Hepatocyte (in vitro differentiated cells): ENCODE measurements at places on chromosomes 11 and 22.

DNA sequence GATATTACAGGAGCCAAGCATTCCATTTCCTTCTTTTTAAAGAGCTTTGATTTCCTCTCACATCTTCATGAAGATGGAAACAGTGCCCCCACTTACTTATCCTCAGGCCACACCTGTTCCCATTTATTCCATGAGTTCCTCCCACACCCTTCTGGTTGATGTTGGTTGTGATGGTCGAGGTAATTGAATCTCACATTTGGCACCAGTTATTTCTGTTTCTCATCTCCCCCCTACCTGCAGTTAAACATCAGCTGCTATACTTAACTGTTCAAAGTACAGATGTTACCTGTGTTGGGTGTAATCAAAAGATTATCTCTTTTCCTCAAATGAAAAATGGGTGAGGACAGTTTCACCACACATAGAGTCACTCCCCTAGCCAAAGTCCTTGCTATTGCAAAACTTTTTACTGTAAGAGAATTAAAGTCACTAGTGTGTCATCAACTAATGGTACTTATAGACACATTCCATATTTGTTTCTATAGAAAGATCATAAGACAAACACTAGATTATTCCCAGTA lies 1.9 kb downstream of the TMEM45B start:
- peak; percentile 54 for DNase-seq

GRCh38 chr22:49119551-49119952 lies 708.1 kb downstream of the BRD1 start:
- peak; percentile 62 for DNase-seq

GRCh38 chr11:111414936-111415335 lies 35.9 kb upstream of the POU2AF1 start:
- DNase-seq, result no peak

GRCh38 chr22:35863432-35863831 lies 145.8 kb downstream of the APOL5 start:
- DNase-seq, result no peak

DNA sequence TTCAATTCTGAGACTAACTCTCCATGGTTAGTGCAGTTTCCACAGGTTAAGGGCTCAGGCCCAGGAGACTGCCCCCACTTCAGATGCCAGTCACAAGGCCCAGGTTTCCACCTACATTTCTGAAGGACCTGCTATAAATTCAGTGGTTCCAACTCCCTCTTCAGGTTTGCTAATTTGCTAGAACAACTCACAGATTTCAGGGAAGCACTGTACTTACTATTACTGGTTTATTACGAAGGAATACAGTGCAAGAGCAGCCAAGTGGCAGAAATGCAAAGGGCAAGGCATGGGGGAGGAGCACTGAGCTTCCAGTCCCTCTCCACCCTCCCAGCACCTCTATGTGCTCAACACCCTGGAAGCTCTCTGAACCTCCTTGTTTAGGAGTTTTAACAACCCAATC lies 39.3 kb upstream of the SPON1 start:
- DNase-seq, result no peak

DNA sequence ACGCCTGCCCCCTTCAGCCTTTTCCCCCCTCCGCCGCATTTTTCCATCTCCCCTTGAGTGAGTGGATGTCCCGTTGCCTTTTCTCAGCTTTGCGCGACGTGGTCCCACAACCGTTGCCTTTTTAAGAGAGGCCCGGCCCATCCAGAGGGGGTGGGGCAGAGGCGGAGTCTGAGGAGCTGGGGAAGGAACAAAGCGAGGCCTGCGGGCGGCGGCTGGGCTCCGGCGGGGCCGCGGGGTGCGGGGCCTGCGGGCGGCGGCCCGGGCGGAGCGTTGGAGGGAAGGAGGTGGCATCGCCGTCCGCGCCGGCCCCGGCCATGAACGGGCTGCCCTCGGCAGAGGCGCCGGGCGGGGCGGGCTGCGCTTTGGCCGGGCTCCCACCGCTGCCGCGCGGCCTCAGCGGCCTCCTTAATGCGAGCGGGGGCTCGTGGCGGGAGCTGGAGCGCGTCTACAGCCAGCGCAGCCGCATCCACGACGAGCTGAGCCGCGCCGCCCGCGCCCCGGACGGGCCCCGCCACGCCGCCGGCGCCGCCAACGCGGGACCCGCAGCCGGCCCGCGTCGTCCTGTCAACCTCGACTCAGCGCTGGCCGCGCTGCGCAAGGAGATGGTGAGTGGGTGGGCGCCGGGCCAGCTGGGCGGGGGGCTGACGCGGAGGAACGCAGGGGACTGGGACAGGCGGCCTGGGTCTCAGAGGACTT lies at the start of gene FAM89B:
Gene FAM89B (plus strand): TSS at position 183 of the 696 bp plus-strand sequence. CDS start 132 bp downstream, at position 315.
- peak; percentile 93 for DNase-seq
